Activated CD4-positive, alpha-beta T cell treated with anti-CD3 and anti-CD28 coated beads, Interleukin-2, amount 10 ng/mL, durations not matched to agents 24 days and 14 days (primary cell): ENCODE measurements at places on chromosomes 4 and X.

- DNase-seq, result no peak
Measured at GRCh38 chr4:8647094-8647570, 54.6 kb downstream of the CPZ start.

- no peak for DNase-seq
Measured at GRCh38 chr4:13032936-13033335, 451.2 kb downstream of the RAB28 start.

- no peak for DNase-seq
Measured at GRCh38 chrX:155246748-155247147, 17.5 kb downstream of the RAB39B start.

DNA sequence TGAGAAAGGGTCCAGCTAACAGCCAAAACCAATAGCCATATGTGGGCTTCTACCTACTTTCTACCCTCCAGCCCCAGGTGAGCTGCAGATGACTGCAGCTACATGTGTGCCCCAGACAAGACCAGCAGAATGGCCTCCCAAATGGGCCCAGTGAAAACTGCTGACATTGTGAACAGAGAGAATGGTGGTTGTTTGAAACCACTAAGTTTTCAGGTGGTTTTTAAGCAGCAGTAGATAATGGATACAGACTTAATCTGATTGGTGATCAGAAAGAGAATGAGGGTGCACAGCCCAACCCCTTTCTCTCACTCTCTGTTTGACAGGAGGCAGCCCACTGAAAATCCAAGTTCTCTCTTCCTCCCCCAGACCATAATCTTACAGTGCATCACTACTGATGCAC lies 42.5 kb upstream of the BBS12 start:
- peak; percentile 80 for DNase-seq

DNA sequence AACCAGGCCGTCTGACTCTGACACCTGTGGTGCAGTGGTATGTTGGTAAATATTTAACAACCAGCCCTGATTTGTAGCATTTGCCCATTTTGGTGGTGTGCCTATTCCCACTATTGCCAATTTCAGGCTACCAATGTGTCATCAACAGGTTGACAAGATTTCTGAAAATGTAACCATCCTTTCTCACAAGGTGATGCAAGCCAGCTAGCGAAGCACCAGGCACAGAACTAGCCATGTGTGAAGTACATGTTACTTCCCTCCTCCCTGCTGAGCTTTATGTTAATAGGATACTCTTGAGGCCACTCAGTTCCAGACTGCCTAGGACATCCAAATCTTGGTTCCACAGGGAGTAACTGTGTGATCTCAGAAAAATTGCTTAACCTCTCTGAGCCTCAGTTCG lies 7.2 kb upstream of the MAMLD1 start:
- DNase-seq, result no peak

GRCh38 chrX:102043380-102043779 lies 82.1 kb upstream of the TCEAL2 start:
- DNase-seq, result no peak

DNA sequence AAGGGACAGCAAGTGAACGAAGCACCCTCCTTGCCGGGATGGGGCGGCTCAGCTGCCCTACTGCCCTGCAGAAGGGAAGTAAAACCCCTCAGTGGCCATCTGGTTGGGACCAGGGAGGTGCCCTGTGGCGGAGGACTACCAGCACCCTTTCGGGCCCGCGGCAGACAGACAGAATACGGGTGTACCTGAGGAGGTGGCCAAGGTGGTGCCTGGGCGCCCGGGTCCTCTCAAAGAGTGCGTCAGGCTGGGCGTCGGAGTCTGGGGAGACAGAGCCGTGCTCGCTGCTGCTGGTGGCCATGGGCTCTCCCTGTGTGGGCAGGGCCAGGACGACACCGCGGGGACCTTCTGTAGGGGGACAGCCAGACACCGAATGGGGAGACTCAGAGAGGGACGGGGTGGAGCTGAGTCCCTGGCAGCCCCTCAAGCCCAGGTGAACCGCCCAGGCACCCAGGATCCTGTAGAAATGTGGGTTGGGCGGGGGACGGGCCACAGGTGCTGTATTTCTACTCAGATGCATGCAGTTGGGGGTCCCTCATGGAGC lies 29.7 kb downstream of the PDHA1 start:
- DNase-seq, result no peak

DNA sequence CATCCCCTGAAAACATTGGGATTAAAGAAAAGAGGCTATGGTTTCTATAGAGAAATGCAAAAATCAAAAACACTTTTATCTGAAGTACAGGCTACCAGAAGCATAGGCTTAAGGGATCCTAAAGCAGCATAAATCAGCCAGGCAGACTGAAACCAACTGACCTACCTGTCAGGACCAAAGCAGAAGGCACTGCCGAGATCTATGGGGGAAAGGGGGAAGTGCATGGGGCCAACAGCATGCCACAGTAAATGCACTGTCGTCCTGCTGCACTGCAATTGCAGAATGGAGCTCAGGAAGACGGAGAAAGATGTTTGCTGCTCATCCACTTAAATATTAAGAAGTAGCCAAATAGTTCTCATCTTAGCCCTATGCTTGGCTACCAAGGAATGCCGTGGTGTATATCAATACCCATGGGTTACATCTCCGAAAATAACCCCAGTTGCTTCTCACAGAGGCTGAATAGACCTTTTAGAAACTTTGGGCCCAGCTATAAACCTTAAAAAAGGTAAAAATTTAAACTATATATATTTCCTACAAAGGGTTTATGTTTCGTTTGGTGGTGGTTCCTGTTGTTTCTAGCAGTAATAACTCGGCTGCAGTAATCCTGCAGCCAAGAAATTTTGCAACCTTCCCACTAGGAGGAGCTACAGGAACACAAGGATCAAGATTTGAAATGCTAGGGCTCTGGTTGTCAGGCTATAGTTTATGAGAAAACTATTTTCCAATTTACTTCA lies 312.2 kb upstream of the DIAPH2 start:
- DNase-seq, result no peak

DNA sequence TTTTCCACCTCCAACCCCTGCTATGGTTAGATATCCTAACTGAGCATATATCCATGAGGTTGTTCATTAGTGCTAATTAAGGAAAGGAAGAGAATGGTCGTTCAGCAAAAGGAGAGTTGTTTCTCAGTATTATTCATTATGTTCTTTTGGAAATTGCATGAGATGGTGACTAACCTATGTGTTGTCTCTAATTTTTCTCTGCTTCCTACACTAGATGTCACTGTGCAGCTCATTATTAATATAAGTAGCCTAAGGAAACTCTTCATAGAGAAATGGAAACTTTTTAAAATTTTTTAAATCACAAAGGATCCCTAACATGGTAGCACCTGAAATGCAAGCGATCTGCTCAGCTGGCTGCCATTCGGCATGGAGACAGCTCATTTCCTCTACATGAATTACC lies 67.7 kb upstream of the FAM9A start:
- no peak for DNase-seq

DNA sequence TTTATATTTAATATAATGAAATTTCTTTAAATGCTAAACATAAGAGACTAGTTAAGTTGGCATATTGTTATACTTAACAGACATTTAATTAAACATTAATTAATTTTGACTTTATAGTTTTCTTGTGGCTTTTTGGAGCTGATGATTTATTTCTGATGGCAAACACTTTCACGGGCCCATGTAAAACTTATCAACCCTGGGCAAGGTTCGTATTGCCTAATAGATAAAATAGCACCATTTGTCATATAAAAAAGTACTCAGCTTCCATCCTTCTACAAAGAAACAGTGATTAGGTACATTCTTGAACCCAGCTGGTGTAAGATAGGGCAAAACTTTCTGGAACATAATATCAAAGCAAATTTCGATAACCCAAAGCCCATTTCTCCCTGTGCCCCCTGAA lies 63.2 kb downstream of the PAK3 start:
- no peak for DNase-seq

DNA sequence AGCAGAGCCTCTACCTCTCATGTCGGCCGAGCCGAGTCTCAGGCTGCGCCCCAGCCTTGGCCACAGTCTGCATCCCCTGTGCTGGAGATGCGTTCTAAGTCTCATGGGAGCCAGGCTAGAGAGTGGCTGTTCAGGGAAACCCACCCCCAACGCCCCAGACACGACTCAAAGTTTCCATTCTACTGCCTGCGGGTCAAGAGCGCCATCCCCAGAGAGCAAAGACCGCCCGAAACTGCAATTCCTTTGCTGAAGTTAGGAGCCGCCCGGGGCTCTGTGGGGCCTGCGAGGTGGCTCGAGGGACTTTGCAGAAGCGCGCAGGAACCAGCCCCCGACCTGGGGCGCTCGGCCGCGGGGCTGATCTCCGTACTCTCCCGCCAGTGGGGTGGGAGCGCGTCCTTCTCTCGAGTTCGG lies 10.0 kb upstream of the ELF4 start:
- DNase-seq, result no peak
